CD4-positive, alpha-beta T cell treated with Interleukin-15 for 1 hour (primary cell): ENCODE measurements at places on chromosomes 1 and 21.
A peak's percentile ranks its signal among the peaks of the same experiment; 100 is the strongest.

DNA sequence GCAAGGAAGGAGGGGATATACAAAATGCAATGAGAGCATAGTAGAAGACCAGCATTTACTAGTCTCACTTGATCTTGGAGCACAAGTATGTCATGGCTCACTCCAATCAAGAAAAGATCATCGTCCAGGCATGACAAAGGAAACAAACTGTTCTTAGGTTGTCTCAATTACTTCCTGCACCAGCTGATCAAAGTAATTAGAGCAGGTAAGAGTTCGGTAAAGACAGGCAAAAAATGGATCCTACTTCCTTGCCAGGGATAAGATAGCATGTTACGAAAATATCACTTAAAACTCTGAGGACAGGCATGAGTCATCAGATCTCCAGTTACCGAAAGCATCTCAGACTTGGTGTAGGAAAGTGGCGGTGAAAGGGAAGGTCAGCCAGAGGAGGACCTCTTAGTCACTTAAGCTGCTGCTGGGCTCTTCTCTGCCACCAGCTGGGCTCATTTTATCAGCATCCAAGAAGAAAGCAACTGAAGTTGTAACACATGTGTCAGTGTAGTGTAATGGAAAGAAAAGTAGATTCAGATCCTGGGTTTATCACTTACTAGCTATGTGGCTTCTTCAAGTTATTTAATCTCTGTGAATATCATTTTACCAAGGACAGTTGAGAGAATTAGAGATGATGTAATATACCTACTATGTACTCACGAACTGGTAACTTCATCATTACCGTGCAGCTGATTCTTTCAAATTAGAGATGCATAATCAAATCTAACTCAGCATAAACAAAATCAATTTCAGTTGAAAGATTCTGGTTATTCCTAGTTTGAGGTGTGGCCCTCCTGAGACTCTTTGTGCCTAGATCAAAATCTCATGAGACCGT, 46.8 kb downstream of the XCL1 start:
- DNase-seq, result no peak

GRCh38 chr1:159938211-159938852, 7.1 kb downstream of the IGSF9 start:
- DNase-seq, result no peak

DNA sequence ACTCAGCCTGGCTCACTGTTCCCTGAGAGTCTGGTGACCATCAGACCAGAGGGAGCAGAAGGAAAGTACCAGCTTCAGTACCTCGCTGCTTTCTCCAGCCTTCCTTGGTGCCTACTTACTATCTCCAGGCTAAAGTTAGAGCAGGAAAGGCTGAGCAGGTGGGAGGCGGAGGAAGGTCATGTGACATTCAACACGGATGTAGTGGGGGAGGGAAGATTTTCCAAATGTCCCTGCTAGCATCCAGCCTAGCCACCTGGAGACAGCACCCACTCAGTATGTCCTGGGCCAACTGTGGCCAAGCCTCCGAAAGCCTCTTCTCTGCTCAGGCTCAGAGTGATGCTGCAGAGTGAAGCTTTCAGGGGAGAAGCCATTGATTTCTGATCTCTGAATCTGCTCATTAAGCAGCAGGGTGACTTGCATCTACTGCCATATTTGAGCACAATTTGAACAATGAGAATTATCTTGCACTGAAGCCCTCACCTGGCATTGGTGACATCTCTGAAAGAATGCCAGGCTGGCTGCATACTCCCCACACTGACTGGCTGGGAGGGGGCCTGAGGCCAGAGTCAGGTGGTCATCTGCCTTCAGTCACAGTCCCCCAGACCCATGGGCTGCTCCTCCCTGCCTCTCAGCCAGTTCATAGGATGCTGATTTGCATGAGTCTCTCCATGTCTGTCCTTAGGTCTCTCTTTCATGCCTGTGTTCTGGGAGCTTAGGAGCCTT, 86.2 kb downstream of the KCND3 start:
- no peak for DNase-seq

- DNase-seq, result no peak
Observed at GRCh38 chr1:241479294-241479693, 40.3 kb downstream of the FH start.

DNA sequence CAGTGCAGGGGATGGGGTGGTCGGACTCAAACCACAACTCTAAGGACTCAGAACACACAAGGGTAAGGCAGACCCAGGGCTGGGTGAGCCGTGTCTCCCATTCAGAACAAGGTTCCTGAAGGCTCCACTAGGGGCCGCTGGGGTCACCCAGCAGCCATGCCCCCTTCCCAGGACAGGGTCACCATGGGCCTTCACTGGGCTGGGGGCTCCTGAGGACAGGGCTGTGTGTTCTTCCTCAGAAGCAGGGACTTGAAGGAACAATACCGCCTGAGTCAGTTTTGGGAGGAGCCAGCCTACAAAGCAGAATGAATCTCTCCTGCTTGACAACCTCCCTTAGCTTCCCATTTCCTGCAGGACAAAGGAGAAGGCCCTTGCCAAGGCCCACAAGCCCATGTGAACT, 15.4 kb downstream of the RIMS3 start:
- no peak for DNase-seq

DNA sequence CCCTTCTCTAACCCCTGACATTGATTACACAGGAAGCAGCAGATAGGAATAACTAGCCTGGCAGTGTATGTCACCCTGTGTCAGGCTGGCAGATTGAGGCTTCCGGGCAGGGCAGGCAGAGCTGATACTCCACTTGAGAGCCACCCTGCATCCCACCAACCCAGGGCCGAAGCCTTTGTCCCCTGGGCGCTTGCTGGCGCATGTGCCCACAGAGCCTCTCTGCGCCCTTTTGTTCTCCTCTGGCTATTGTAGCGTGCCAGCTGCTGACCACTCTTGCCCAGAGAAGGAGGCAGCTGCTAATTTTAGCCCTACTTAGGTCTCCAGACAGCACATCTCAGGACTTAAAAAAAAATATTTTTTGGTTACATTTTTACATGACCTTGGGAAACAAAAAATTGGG, 304.9 kb downstream of the HHAT start:
- DNase-seq, result no peak

GRCh38 chr1:45348020-45348419, 7.8 kb upstream of the MUTYH start:
- DNase-seq, result no peak

- no peak for DNase-seq
Observed at GRCh38 chr1:30733493-30733892, 10.1 kb upstream of the MATN1 start.

GRCh38 chr1:227899820-227900449, 47.8 kb downstream of the WNT9A start:
- peak; percentile 10 for DNase-seq

DNA sequence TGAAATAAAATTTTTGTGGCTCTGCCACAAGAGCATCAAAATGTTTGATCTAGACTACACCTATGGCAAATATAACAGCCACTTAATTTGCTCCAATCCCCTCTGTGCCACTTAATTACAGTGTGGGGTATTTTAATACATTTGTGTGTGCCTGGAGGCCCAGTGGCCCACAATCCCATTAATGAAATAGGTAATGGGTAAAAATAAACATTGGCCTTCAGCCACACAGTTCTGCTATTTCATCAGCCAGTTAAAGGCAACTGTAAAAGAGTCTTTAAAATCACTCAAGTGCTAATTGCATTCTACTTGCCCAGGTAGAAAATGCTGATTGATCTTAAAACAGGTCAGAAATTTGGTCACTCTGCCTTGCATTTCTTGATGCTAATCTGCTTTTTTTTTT, 151.6 kb upstream of the UBE2U start:
- DNase-seq, result no peak

GRCh38 chr1:218317061-218317460, 28.1 kb upstream of the TGFB2 start:
- DNase-seq, result no peak

DNA sequence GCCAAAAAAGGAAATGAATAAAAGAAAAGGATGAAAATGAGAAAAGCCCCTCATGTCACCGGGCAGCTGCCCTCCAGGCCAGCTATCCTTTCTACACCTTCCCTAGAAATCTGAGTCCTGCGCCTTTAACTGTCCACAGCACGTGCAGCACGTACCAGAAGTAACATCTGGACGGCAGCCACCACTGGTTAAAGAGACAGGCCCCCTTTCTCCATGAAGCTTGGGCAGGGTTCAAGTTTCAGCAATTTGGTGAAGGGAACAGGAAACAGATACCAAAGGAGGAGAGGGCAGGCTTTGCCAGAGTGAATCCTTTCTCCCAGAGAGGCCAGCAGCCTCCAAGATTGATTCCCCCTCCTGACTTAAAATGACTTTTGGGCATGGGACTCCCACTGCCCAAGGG, 3.6 kb upstream of the KIAA2013 start:
- DNase-seq, result no peak

- DNase-seq, result no peak
Observed at GRCh38 chr1:95850763-95851162, 616.8 kb downstream of the RWDD3 start.

DNA sequence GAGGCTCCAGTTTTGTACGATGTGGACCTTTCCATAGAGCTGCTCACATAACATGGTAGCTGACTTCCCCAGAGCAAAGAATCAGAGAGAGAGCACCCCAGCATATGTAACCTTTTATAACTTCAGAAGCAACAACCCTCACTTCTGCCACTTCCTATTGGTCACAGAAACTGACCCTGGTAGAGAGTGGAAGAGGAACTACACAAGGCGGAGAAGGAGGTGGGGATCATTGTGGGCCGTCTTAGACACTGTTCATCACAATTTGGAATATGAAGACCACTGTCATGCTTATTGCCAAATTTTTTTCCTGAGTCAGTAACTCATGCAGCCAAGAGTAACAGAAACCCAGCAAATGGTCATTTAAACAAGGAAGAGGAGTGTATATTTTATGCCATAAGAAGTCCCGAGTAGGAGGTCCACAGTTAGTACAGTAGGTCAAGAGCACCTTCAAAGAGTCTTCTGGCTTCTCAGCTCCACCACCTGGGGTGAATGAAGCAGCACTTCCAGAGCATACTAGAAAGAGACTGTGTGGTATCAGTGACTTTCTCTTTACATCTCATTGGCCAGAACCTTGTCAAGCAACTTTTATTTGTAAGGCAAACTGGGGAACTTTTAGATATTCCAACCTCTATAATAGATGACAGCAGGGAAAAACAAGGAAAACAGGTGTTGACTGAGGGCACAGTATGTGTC, 71.8 kb downstream of the ODF2L start:
- no peak for DNase-seq
